C1 segment of cervical spinal cord (tissue), 14 donors: ENCODE measurements at places on chromosomes 6 and 20.

GRCh38 chr20:20216941-20217340, 151.0 kb upstream of the INSM1 start:
- DNase-seq = no peak

GRCh38 chr6:90460051-90460450, 126.8 kb downstream of the MAP3K7 start:
- no peak for DNase-seq

GRCh38 chr20:35669221-35669620, 4.5 kb upstream of the CPNE1 start:
- DNase-seq = no peak

DNA sequence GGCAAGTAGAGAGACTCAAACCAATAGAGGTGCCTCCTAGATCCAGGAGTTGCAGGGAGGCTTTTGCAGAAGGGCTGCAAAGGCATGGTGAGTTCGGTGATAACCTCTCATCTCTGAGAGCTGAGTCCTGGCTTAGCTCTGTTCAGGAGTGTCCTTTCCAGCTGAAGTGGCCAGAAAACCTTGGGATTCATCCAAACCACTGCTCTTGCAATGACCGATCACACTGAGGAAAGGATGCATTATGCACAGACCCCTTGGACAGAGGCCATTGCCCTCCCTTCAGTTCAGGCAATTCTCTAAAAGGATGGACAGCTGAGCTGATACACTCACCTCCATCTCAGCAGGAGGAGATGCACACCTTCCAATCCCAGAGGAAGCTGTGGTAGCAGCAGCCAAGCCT, 158.8 kb upstream of the ENPP5 start:
- DNase-seq = no peak

- no peak for DNase-seq
Measured at GRCh38 chr6:137640086-137640485, 145.9 kb upstream of the OLIG3 start.

- no peak for DNase-seq
Measured at GRCh38 chr6:38713812-38714211, 1.3 kb upstream of the DNAH8 start.

DNA sequence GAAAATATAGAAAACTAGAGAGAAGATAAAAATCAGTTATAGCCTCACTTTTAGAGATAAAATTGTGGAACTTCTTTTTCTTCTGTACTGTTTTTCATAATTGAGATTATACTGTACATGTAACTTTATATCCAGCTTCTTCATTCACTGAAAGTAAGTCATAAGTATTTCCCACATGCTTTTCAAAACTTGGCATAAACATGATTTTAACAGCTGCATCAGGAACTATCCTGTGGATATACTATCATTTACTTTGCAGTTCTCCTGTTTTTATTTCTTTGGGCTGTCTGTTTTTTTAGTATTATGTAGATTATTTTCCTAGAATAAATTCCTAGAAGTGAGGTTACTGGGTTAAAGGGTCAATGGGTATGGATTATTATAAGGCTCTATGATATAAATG, 14.8 kb downstream of the DSTN start:
- DNase-seq = no peak

- DNase-seq = no peak
Measured at GRCh38 chr6:141667580-141668309, 465.0 kb upstream of the GJE1 start.

DNA sequence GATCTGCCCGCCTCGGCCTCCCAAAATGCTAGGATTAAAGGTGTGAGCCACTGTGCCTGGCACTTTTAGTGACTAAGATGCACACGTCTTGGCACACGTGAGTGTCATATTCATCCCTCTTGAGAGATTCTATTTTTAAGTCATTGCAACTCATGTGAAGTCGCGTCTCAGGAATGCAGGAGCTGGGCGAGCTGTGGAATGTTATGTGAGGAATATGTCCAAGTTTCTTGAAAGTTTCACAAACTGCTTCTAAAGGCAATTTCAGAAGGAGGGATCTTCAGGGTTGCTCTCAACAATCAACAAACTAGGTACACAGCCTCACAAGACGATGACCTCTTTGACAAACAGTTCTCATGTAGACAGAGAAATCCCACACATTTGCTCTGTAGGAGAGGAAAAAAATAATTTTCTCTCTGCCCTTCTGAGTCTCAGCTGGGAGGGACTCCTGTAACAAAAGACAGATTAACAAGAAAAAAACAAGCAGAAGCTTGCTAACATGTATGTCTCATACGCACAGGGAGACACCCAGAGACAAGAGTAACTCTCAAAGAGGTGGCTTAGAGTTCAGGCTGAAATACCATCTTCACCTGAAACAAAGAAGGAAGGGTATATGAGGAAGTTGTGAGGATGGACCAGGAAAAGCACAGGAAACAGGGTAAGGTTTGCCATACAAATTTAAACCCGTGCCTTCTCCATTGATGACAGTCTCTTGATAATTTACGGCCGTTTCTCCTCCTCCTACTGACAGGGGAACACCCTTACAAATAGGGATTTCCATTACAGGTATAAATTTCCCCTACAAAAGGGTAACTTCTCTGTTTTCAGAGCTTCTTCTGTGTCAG, 45.3 kb upstream of the FAM50B start:
- DNase-seq = no peak

- peak; percentile 17 for DNase-seq
Measured at GRCh38 chr20:34083137-34083536, 28.9 kb downstream of the EIF2S2 start.

- no peak for DNase-seq
Measured at GRCh38 chr6:84220809-84221409, 6.5 kb downstream of the CEP162 start.

DNA sequence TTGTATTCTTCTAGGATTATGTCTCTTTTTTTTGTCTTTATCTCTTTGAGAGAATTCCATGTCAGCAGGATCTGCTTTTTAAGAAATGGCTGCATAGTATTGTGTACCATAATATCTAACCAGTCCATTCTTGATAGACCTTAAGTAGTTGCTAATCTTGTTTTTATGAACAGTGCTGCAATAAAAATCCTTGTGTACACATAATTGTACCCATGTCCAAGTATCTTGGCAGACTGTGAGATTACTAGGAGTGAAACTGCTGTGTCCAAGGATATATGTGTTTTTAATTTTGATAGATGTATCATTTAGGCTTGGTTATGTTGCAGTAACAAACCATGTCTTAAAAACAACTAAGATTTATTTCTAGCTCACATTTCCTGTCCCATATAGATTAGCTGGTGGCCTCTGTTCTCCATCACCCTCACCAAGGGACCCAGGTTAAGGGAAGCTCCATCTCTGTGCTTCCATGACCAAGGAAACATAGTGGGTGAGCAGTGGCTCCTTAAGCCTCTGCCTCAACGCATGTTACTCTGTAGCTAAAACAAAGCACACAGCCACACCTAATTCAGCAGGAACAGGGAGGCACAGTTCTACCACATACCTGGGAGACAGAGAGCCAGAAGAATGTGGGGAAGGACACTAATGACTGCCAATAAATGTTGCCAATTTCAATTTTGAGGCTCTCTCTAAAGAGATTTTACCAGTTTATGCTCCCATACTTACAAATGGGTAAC, 12.1 kb upstream of the SUMO4 start:
- no peak for DNase-seq

DNA sequence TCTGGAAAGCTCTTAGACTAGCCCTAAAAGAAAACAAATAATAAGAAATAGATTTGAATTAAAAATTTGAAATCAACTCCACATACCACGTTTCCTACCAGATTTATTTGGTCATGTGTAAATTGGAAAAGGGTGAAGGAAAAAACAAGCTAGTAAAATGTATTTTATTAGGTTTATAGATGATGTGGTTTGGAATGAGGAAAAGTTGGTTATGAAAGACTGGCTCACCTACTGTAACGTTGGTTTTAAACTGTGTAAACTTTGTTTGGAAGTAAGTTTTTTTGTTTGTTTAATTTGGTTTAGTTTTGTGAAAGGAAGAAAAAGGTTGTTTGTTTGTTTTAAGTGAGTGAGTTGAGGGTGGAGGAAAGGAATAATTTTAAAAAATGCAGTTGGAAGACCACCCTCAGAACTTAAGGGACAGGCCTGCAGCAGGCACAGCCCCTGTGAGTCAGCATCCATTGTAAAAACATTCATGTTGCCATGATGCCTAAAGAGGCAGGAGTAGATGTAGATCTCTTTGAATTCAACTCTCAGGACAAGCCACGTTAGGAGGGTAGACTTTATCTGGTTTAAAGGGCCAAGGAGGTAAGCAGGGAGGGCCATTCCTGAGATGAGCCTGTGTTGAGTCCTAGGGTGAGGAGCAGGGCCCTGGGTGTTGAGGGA, 93.7 kb upstream of the SCGN start:
- DNase-seq = no peak

GRCh38 chr6:12339022-12339421, 48.9 kb downstream of the EDN1 start:
- DNase-seq = no peak

DNA sequence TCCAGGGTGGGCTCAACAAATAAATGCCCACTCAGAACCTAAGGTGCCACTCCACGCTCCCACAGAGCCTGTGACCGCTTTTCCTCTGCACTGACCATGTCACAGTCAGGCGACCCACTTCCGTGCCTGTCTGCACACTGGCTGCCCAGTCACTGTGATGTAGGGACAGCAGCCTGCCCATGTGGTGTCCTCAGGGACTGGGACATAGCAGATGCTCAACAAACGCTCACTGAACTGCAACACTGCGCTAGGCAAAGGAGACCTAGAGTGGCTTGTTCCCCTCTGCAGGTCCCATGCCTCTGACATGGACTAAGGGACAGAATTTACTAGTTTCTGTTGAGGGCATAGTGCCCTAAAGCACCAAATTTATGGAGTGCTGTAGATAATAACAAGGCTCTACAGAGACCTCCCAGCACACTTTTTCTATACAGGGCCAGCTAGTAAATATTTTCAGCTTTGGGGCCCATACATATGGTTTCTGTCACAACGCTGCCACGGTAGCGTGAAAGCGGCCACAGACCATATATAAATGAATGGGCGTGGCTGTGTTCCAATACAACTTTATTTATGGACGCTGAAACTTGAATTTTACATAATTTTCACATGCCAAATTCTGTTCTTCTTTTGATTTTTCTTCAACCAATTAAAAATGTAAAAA, 57.8 kb upstream of the MRPS10 start:
- no peak for DNase-seq

DNA sequence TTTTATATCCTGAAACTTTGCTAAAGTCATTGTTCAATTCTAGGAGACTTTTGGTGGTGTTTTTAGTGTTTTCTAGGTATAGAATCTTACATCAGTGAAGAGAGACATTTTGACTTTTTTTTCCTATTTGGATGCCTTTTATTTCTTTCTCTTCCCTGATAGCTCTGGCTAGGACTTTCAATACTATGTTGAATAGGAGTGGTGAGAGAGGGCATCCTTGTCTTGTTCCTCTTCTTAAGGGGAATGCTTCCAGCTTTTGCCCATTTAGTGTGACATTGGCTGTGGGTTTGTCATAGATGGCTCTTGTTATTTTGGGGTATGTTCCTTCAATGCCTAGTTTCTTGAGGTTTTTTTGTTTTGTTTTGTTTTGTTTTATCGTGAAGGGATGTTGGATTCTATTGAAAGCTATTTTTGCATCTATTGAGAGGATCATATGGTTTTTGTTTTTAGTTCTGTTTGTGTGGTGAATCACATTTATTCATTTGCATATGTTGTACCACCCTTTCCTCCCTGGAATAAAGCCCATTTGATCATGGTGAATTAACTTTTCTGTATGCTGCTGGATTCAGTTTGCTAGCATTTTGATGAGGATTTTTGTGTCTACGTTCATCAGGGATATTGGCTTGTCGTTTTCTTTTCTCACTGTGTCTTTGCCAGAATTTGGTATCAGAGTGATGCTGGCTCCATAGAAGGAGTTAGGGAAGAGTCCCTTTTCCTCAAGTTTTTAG, 540.1 kb upstream of the FLRT3 start:
- DNase-seq = no peak

- no peak for DNase-seq
Measured at GRCh38 chr6:168301648-168302398, 17.8 kb downstream of the DACT2 start.

DNA sequence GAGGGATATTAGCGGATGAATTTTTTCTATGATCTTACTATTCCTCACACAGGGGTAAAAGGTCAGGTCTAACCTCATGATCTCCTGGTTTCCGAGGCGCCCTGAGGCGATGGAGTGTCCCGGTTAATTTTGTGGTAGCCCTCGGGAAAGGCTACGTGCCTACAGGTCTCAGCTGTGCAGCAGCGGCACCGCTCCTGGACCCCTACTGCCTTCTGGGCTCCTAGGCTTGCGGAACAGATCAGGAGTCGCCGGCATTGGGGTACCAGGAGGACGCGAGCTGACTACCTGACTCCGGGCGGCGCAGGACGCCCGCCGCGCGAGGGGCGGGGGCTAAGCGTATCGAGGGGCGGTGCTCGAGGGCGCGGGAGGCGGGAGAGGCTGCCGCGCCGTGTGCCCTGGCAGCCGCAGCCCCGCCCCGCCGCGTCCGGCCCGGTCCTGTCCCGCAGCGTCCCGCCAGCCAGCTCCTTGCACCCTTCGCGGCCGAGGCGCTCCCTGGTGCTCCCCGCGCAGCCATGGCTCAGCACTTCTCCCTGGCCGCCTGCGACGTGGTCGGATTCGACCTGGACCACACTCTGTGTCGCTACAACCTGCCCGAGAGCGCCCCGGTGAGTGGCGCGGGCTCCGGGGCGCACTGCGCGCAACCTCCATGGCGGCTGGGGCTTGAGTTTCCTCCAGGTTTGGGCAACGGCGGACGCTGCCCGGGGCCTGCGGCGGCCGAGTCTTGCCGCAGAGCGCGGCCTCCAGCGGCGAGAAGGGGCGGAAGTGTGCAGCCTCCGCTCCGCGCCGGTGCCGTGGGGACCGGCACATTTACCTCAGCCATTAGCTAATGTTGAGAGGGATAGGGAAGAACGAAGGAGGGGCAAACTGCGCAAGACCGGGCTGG, at the start of gene NT5DC1:
Gene NT5DC1, plus strand, starts transcription at position 435 of the 883 bp plus-strand sequence. Its CDS starts 78 bp downstream, at position 513.
- DNase-seq = peak; percentile 80

- no peak for DNase-seq
Measured at GRCh38 chr6:37372116-37372515, 18.3 kb downstream of the RNF8 start.

DNA sequence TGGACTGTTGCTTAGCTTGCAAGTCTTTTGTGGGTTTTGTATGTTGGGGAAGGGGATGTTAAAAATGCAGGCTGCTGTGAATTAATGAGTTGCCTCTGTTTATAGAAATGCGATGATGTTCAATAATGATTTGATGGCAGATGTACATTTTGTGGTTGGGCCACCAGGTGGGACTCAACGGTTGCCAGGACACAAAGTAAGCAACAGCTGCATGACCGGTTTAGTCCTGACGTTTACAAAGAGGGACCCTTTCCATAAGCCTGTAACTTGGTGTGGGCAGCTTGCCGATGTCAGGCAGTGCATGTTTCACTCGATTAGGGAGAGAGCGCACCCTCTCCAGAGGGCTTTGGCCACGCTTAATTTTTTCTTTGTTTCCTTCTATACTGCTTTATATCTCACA, 1.3 kb downstream of the BTBD3 start:
- DNase-seq = no peak
